SHP77 (cell line): ENCODE measurements at places on chromosomes 6 and 20.

- DNase-seq = no peak
Observed at GRCh38 chr6:159184559-159184958, 15.4 kb downstream of the FNDC1 start.

DNA sequence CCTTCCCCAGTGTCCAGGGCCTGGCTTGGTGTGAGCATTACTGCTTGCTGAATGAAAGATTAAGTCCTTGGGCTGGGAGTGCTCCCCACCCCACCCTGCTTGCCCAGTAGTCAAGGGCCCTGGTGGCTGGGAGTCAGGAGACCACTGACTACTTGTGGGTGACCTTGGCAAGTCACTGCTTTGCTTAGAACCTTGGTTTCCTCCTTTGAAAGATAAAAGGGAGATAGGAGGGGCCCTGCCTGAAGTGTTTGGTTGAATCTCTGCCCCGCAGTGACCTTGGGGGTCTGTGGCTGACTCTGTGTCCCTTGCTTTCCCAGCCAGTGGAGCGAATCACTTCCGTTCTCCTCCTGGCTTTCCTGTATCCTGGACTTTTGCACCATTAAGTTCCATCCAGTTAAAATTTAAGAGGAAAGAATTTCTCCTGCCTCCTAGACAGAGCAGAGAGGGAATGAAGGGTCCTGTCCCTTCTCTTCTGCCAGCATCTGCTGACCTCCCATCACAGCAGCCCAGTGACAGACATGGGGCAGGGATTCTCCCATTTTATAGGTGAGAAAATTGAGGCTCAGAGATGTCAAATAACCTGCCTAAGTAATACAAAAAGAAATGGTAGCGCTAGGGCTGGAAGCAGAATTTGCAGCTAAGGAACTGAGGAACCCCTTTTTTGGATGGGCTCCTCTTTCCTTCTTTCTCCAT is 3.5 kb upstream of the EPB41L1 start:
- no peak for DNase-seq

DNA sequence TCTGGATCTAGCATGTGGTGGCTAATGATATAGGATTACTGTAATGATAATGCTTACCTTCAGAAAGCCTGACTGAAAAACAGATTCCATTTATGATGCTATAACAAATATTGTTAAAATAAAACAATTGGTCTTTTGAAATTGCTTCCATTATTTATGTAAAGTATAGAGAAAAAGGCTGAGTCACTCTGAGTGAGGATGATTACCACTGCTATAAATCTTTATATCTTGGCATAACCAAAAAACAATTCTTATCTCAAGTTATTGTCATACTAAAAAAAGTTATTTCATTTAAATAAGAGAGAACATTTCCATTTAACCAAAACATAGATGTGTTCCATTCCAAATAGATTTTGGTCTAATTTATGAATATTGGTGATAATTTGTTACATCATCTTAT is 53.0 kb upstream of the DST start:
- DNase-seq = no peak

DNA sequence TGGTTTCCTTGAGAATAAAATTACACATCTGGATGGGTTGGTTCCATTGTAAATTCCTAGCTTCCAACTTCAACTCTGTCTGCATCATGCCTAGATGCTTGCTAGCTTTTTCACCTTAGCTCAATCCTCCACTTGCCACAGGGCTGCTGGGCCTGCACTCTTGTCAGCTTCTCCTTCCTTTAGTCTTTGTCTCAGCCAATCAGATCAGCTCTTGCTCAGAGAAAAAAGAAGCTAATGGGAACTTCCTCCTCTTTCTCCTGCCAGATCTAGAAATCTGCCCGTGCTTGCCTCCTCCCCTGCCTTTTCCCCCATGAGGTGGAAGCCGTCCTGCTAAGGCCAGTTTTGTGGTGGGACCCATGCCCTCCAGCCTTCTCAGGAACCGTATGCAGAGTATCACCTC is 18.5 kb downstream of the RAE1 start:
- DNase-seq = no peak

DNA sequence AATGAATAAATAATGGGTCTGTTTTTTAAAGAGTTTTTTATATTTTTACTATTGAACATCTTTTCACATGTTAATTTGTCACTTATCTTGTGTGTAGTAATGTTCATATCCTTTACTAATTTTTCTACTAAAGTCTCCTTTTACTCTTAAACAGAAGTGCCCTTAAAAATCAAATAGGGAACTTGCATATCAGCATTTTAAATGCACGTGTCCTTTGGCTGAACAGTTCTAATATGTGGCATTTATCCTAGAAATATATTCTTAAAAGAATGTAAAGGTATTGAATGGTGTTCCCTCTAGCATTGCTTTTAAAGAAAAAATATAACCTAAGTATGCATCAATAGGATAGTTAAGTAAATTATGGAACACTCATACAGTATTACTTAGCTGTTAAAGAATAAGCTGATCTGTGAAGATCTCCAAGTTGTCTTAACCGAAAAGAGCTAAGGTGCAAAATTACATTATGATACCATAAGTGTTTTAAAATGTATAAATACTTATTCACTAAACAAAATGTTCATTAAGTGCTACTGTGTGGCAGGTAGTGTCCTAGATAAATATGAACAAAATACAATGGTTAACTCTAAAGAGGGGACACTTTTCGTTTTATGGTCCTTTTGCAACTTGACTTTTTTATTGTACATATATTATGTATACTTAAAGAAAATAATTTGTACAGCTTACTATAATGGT is 631 bp upstream of the PGBD1 start:
- no peak for DNase-seq

DNA sequence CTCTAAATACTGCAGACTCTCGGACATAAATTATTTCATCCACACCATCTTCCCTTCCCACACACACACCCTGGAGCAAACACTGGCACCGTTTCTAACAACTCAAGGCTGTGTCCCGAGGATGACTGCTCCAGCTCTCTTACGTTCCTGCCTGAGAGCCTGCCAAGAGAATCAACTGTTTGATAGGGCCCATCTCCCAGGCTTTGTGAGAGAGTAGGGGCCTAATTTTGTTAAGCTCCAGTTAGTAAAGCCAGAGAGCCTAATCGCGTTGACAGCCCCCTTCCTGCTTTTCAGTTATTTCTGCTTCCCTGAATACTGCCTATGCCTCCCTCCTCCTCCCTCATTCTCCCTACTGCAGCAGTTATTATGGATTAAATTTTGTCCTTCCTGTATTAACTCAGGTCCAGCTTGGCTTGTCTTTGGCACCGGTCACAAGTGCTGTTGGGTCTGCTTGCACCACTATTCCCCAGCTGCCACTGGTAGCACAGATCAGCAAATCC is 118.1 kb upstream of the TMEM181 start:
- no peak for DNase-seq

GRCh38 chr20:675453-676314 is at the start of gene SCRT2:
SCRT2 (minus strand) TSS chr20:675802; CDS start chr20:675601, 201 bp downstream.
- no peak for DNase-seq

DNA sequence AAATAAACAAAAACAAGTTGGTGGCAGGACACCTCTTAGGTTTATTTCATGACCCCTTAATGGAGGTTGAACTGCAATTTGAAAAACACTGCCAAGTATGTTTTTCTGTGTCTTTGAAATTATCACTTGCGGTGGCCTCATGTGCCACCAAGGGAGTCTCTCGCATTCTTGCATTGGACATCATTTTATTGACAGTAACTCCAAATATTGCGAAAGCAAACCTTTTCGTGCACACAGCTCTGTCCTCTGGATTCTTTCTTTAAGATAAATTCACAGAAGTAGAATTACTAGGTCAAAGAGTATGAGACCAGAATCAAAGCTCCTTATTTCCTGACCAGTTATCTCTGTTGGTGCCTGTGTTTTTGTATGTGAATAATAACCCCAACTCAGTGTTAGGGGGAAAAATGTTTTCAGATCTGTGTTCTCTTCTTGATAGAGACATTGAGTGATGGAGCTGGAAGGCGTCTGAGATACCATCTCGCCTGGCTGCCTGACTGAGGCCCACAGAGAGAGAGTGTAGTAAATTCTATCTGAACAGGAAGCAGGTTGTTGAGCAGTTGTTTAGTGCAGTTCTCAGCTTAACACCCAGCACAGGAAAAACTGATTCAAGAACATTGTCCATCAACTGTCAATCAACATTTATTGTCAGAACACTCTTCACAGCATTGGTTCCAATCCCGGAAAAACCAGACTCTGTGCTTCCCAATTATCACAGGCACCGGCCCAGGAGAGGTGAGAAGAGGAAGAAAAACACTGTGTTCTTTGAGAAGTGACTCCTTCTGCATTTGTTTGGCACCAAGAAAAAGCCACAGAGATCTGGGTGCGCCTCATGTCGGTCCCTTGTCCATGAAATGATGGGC is 2.2 kb upstream of the CCDC167 start:
- no peak for DNase-seq
